ENCODE measurements at places on chromosomes 6 and 20.

- DNase-seq = no peak
These were observed 7.1 kb downstream of the TDP2 start for GRCh38 chr6:24659561-24659960.

GRCh38 chr6:22149501-22150367, 147.1 kb downstream of the PRL start:
- DNase-seq = no peak

- no peak for DNase-seq
These were observed 154.4 kb downstream of the TMEM200A start for GRCh38 chr6:130520221-130520620.

DNA sequence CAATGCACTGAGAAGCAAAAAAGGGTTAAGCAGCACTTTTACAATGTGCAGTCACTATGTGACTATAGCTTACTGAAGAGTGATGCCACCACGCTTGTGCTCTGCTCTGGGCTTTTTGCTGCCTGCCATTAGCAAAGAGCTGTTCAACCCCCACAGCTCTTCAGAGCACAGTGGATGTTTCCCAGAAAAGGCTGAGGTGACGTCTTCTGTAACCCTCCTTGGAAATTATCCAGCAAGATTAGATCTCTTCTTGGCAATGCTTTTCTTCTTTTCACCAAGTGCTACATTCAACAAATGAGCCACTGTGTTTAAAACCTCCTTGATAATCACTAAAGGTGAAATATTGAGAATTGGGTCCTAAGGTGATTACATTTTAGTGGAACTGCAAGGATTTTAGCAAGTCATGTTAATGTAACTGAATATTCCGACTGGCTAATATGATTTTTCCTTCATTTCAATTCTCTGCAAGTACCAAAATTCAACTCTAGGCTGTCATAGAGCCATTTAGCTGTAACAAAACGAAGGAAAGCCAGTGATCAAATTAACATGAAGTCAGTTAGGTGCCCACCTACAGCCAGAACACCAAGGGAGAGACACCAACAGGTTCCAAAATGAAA, 34.9 kb downstream of the ELOVL5 start:
- no peak for DNase-seq

DNA sequence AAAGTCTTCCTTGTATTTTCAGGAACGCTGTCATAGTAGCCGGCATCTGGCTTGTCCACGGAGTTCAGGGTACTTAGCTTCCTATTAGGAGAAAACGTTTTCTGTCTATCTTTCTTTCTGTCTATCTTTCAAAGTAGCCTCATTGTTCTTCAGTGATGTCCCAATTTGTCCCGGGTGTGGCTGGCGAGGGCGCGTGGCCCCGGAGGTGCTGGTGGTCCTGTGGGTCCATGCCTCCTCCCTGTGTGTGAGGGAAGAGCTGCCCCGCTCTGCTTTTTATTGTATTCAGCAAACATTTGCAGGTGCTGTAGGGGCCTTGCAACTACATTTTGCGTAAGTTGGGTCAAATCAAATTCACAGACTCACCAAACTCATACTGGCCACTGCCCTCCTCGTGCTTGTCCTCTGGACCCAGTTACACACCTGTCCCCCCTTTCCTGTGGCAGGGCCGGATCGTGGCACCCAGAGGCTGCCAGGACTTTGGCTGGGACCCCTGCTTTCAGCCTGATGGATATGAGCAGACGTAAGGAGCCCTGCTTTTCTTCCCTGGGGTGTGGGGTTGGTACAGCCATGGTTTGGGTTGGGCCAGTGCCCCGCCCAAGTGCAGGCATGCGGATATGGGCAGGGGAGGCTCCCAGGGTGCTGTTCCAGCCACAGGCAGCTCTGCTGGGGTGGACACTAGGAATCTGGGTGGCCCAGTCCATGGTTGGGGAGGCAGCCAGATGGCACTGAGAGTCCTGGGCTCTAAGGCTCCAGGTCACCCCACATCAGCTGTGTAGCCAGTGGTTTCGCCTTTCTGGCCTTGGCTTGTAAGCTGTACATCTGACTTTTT, 12.3 kb downstream of the ITPA start:
- DNase-seq = no peak

- DNase-seq = no peak
These were observed 119.7 kb downstream of the RTN4IP1 start for GRCh38 chr6:106509420-106510089.

- no peak for DNase-seq
These were observed 58.0 kb upstream of the AHI1 start for GRCh38 chr6:135555550-135555949.

DNA sequence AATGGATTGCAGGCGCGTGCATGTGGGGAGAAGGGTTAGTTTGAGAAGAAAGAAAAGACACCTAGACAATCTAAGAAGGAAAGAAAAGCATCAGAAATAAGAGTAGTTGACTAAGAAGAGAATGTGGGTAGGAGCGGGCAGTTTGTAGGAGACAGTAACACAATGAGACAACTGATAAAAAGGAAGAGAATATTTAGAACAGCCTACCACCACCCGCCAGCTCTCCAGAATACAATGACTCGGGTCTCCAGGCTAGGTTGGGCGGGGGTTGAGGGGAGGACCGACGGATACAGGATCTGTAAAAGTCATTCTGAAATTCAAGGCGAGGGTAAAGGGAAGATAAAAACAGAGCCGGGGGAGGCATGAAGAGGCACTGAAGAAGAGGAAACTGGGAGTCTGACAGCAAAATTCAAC, 712 bp downstream of the ABHD16A start:
- no peak for DNase-seq

DNA sequence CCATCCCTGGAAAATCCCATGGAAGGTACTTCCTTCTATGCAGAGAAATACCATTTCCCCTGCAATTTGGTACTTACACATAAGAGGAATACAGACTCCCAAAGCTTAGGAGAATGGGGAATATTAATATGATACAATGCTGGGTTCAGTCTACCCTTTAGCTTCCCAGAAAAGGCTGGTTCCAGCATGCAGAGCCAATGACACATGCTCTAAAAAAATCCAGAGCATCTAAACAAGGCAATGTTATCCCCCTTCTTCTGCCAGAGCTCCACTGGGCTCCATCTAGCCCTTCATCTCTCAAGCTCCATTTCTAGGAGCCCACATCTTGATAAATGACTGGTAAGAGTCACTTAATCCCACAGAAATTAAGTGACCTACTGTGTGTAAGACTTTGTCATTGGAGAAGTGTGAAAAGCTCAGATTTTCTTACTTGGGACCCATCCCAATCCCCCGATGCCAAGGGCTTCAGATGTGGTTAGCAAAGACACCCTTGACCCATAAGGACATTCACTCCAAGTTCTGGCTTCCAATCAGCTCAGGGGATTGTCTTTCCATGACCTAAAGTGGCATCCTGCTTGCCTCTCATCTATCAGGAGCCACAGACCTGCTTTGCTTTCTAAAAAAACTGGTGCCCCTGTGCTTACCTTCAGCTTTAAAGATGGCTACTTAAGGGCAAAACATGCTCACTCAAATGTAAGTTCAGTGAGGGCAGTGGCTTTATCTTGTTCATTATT, 137.5 kb downstream of the UNC5CL start:
- DNase-seq = no peak

DNA sequence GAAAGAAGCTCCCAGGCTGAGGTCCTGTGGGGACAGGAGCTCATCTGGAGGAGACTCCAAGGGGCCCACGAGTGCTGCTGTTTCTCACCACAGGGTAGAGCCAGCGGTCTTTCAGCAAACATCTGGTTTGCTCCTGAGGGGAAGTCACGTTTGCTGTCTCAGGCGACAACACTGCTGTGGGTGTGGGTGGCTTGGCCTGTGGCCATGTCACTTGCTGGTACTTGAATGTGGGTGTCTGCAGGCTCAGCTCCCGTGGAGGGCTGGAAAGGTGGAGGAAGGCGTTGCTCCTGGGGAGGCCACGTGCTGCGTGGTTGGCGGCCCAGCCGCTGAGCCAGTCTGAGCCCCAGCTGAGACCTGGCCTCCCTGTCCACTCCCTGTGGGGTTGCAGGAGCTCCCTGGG, 52.8 kb upstream of the MPC1 start:
- peak; percentile 9 for DNase-seq

GRCh38 chr6:74167976-74168375, 472.0 kb downstream of the CD109 start:
- no peak for DNase-seq

DNA sequence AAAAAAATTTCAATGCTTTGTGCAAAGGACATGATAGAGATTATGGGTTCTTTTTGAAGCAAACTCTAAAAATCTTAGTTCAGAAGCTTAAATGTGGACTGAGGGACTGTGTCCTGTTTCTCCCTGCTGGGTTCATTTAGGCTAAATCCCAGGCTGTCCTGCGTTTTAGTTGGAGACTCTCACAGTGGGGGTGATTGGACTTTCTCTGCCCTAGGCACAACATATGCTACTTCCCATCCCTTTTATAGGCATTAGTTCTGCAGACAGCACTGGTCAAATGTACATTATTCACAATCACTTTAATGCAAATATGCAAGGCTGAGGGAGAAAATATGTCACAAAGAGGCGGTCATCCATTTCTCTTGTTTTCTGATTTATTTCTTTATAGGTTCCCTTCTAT, 71.3 kb downstream of the TFAP2B start:
- no peak for DNase-seq

DNA sequence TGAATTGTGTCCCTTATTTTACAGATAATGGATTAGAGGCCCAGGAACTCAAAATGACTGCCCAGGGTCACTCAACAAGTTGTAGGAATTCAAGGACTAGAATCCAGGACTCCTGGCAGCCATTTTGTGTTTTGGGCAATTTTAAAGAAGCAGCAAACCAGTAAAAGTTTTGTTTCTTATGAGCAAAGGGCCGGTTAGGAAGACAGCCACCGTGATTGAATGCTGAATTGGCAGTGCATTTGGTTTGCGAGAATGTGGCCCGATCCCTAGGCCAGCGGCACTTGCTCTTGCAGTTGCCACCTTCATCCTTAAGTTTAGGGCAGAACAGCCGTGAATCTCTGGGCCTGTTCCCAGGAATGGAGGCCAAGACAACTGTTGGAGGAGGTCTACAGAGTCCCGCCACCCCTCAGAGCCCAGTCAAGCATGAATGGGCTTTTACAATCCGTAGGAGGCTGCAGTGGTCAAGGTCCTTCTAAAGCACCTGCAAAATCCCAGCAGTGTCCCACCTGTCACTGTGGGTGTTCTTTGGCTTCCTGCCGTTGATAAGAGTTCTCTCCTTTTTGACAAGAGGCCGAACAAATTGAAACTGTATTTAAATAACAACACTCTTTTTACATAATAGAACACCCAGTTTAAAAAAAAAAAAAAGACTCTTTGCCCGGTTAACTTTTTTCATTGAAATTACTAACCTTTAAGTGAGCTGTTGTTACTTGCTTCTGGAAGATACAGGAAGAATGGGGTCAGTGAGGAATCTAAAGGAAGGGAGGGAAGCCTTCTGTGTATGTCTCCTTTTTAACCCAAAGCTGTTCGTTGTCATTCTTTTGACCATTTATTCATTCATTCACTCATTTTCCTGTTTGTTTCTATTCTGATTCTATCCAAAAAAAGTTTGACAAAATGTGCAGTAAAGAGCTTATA, 68.7 kb downstream of the PHACTR2 start:
- no peak for DNase-seq

- no peak for DNase-seq
These were observed 14.5 kb downstream of the CD109 start for GRCh38 chr6:73710470-73710869.

- DNase-seq = no peak
These were observed 422.9 kb upstream of the PLCB4 start for GRCh38 chr20:8646033-8646441.

GRCh38 chr6:41424370-41425058, 89.1 kb downstream of the NCR2 start:
- DNase-seq = peak; percentile 71

DNA sequence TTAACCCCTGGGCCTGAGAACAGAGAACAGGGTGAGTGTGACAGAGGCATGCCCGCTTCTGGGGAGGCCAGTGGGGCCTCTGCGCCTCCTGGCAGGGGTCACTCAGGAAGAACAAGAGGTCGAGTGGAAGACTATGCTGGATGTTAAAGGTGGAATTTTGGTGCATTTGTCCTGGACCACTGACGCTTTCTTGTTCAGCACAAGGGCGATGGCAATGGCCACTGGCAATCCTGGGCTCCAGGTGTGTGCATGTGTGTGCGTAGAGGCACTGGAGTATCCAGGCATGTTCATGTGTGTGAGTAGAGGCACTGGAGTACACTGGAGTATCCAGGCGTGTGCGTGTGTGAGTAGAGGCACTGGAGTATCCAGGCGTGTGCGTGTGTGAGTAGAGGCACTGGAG, 23.5 kb upstream of the NPBWR2 start:
- no peak for DNase-seq

- no peak for DNase-seq
These were observed 1012.4 kb downstream of the GRIK2 start for GRCh38 chr6:102405860-102406259.

DNA sequence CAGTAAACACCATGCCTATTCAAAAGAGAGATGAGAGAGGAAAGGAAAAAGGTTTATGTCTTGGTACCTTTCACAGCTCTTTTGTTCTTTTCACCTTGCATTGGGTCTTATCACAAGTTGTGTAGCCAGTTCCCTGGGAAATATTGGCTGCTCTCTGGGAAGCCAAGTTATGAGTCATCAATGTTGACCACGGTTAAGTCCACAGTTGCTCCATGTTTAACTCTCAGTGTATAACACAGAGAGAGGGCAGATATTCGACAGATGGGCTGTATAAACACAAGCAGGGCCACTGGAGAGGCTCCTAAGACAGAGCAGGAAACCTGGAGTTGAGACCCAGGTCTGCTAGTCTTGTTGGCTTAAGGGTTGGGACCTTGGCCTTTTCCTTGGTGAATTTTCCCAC, 718.6 kb downstream of the QKI start:
- DNase-seq = no peak

DNA sequence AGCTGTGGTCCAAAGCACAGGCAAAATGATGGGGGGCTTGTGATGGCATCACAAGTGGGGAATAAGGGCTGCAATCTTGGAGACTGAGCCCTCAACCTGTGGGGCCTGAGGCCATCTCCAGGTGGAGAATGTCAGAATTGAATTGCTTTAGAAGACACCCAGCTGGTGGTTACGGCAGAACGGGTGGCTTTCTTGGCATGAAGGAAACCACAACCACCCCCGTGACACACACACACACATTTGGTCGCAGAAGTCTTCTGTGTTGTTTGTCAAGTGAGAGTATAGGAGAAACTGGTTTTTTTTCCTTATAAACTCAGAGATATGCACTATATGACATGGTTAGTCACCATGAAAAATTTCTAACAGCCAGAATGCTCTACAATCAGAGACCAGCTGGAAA, 139.5 kb upstream of the CDH4 start:
- no peak for DNase-seq

DNA sequence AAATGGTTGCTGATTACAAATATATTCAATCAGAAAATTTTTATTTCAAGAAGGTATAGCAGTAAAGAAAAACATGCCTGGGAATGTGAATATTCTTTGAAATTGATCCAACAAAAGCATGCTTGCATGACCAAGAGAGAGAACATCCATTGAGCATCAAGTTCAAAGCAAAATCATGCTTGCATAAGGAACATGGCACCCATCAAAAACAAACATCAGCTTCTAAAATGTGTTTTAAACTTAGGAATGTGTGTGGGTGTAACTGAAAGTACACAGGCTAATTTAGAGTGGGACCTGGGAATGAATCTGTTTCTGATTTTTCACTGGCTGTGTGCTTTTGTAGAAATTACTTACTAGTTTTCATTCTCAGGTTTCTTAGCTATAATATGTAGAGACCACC, 5.6 kb downstream of the SLC17A5 start:
- DNase-seq = no peak

GRCh38 chr6:14316651-14317386, 199.2 kb downstream of the CD83 start:
- DNase-seq = no peak

Measured in stimulated activated CD4-positive, alpha-beta T cell treated with anti-CD3 and anti-CD28 coated beads, TNF-alpha, amount 100 ng/mL, for 48 hours (primary cell).